A549 treated with ZK216348 at 1 μM for 4 hours (cell line): ENCODE measurements at places on chromosomes 1 and 21. TPM values are rescaled to one million over a fixed set of nuclear protein-coding genes. Genes with fewer than 3 reads are reported as not detected.

Gene HORMAD1
- total RNA-seq = 5.2 to 10.7 TPM (median 7.7 TPM) in 5 replicates

Gene MYCBP
- total RNA-seq = 10.8 to 31.1 TPM (median 17.9 TPM) in 5 replicates

Gene GUCA2B
- 0.42 TPM in 1 of 5 replicates, not detected in the others for total RNA-seq

Gene OR2L8
- total RNA-seq = not detected in 5 replicates

Gene SH2D2A
- total RNA-seq = 3.0 to 5.3 TPM (median 4.0 TPM) in 5 replicates

Gene SLC66A1
- 14.3 to 23.8 TPM (median 21.6 TPM) in 5 replicates for total RNA-seq

Gene C1orf94
- total RNA-seq = not detected in 5 replicates

Gene RNU1-3
- not detected in 5 replicates for total RNA-seq

Gene KCNJ9
- total RNA-seq = not detected in 5 replicates

Gene LRRN2
- total RNA-seq = 10.1 to 19.7 TPM (median 14.3 TPM) in 5 replicates

Gene C8B
- not detected in 5 replicates for total RNA-seq

Gene GBP6
- total RNA-seq = not detected in 5 replicates

Gene ADGRL2
- 7.3 to 10.7 TPM (median 9.2 TPM) in 5 replicates for total RNA-seq

Gene CYP4Z1
- total RNA-seq = not detected in 5 replicates

Gene DCST1
- not detected in 5 replicates for total RNA-seq

Gene AGRN
- total RNA-seq = 50.6 to 136 TPM (median 124 TPM) in 5 replicates

Gene NLRP3
- total RNA-seq = not detected in 5 replicates

Gene LENEP
- not detected in 5 replicates for total RNA-seq

Gene SPRR3
- total RNA-seq = not detected in 5 replicates

Gene CD247
- total RNA-seq = 0.21 to 0.42 TPM (median 0.31 TPM) in 5 replicates

Gene DISP3
- 0.15 to 0.44 TPM (median 0.37 TPM) in 4 of 5 replicates, not detected in the other for total RNA-seq

Gene TEDDM1
- not detected in 5 replicates for total RNA-seq

Gene SLFNL1
- not detected in 5 replicates for total RNA-seq

Gene HNRNPR
- total RNA-seq = 164 to 229 TPM (median 176 TPM) in 5 replicates

Gene HSD11B1
- total RNA-seq = 0.12 to 0.44 TPM in 2 of 5 replicates, not detected in the others

Gene NEK7
- 9.7 to 21.6 TPM (median 16.2 TPM) in 5 replicates for total RNA-seq

Gene RAB25
- total RNA-seq = 0.29 to 0.62 TPM (median 0.38 TPM) in 3 of 5 replicates, not detected in the others

Gene PGLYRP3
- not detected in 5 replicates for total RNA-seq

Gene SV2A
- 0.06 to 0.15 TPM (median 0.09 TPM) in 5 replicates for total RNA-seq

Gene SMIM12
- 51.2 to 61.7 TPM (median 57.6 TPM) in 5 replicates for total RNA-seq

Gene CFAP141
- total RNA-seq = not detected in 5 replicates

Gene SYCP1
- not detected in 5 replicates for total RNA-seq

Gene FAM177B
- not detected in 5 replicates for total RNA-seq

Gene FAM131C
- 10.8 to 20.2 TPM (median 18.3 TPM) in 5 replicates for total RNA-seq

Gene FCRL1
- not detected in 5 replicates for total RNA-seq

Gene TINAGL1
- total RNA-seq = 0.60 to 1.4 TPM (median 0.86 TPM) in 5 replicates

Gene C1orf198
- 14.2 to 19.8 TPM (median 18.0 TPM) in 5 replicates for total RNA-seq

Gene SORT1
- 3.0 to 4.9 TPM (median 3.9 TPM) in 5 replicates for total RNA-seq

Gene TMEM240
- 0.37 to 0.68 TPM (median 0.48 TPM) in 4 of 5 replicates, not detected in the other for total RNA-seq

Gene CLCA4
- not detected in 5 replicates for total RNA-seq

Gene SCP2
- 45.9 to 85.5 TPM (median 49.9 TPM) in 5 replicates for total RNA-seq
